ENCODE measurements at places on chromosomes 4 and X.

- no peak for DNase-seq
These were observed 7.7 kb downstream of the COL4A5 start for GRCh38 chrX:108447303-108447702.

DNA sequence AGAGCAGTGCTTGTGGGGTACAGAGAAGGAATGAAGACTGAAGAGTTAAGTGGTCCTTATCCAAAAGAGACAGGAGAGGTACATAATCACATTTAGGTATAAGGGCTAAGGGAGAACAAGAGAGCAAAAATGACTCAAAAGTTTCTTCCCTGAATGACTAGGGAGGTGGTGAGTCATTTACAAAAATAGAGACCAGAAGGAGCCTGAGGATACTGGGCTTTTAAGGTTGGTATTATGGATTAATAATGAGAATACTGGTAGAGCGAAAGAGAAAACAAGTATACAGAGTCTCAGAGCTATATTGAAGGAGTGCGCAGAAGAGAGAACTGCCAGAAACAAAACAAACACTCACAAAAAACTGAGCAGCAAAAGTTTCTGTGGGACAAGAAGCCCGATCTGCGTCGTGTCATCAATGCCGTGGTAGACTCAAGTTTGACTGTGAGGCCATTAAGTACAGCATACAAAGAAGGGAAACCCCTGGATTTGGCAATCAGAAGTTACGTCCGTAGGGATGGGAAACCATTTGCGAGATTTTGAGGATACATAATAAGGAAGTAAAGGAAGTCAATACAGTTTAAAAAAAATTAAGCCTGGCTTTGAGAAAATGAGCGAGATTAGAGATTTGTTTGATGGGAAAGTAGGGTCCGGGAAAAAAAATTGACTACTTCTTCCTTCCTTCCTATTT lies 129.1 kb upstream of the STIM2 start:
- no peak for DNase-seq

DNA sequence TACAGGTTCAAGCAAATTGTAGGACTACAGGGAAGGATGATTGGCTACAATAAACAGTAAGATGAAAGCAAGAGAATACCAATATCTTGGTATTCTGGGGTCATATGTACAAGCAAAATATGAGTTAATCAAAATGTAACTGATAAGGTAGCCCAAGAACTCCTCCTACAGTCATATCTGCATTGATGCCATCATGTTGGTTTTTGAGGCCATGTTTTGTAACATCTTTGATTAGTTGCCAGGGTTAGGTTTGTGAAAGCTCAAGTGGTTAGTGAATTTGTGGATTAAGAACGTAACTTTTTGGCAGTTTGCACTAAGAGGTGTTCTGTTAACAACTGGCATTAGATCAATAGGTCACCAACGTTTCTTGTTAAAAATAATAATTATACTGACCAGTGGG lies 59.6 kb downstream of the USP9X start:
- no peak for DNase-seq

DNA sequence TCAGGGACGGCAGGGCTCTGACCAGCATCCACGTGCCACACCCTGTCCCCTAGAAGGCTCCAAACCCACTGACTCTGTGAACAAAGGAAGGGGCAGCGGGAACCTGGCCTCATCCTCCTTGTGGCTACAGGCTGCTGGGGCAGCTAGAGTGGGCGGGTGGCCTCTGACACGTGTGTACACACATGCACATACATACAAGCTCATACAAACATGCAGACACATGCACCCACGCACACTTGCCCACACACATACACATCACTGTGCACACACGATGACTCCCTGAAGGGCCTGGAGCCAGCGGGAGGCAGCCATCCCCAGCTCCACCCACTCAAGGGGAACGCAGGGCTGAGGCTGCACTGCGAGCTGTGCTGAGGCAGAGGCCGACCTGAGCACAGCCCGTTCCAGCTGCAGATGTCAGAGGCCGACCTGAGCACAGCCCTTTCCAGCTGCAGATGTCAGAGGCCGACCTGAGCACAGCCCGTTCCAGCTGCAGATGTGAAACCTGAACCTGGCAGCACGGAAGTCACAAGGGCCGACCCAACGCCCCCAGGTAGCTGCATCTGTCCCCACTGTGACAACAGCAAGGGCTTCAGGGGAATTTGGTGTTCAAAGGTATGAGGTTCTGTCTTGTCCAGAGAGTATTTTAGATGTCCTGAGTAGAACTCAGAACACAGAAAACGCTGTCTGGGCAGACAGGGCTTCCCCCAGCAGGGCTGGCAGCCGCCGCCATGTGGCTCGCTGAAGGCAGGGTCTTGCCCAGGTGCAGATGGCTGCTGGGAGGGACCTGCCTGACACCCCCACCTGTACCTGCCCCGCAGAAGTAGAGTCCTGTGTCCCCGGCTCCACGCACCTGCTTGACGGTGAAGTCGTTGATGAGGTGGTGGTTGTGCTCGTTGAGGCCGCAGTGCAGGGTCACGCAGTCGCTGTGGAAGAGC lies 33.5 kb downstream of the CTBP1 start:
- DNase-seq: no peak

DNA sequence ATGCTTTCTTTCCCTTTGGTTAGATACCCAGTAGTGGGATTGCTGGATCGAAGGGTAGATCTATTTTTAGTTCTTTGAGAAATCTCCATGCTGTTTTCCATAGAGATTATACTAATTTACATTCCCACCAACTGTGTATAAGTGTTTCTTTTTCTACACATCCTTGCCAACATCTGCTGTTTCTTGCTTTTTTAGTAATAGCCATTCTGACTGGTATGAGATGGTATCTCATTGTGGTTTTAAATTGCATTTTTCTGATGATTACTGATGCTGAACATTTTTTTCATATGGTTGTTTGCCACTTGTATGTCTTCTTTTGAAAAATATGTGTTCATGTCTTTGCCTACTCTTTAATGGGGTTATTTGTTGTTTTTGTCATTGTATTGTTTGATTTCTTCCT lies 6.6 kb upstream of the AGA start:
- no peak for DNase-seq

- no peak for DNase-seq
These were observed 46.5 kb downstream of the RAI2 start for GRCh38 chrX:17814557-17814956.

DNA sequence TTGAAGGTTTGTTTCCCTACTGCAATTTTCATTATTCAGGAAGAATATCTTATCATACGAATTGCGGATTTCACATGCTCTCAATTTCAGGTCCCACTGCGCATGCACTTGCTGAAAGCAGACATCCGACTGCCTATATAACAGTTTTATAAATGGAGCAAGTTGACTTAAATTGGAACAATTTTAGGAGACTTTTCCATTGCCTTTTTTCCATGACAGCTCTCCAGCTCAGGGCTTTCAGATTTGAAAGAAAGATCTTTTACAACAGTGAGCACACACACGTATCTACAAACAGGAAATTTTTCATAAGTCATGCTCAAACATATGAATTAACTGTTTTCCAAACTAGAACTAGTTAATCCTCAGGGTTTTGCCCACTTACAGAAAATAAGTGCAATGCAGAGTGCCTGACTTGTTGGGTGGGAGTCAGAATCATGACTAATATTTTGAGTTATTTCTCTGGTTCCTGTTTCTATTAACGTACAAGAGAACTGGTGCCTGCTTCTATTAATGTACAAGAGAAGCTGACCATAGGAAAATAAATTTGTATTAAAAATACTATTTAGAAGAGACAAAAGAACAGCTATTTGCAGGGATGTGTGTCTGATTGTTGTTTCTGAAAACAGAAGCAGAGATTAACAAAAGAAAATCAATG lies 137.9 kb downstream of the GPC3 start:
- DNase-seq: no peak

DNA sequence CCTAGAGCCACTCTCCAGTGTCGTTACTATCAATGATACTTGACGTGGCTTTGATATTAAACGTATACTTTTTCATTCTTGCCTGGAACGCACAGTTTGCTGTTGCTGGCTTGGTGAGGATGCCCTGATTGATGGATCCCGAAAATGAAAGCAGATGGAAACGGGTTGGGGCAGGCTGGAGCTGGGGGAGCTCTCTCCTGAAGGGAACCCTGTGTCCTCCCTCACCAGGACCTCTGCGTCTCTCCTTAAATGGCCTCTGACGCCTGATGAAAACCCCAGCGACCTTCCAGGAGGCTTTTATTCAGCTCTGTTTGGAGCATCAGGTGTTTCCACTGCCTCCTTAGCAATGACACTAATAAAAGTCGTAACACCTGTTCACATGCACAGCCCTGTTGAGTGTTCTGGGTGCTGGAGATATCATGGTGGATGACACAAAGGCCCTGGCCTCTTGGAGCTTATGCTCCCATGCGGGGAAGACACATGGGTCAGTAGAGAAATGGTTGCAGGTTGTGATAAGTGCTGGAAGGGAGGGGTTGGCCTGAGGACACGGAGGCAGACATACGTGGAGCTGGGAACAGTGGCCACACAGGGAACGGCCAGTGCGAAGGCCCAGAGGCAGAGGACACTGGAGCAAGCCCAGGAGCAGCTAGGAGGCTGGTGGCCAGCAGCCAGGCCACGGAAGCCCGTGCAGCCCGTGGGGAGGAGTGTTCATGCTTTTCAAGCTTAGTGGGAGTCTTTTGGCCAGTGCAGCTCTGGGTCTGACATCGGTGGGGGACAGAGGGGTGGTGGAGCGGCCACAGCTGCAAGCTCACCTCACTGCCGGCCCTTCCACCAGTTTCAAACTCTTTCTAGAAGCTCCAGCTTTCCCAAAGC lies 7.5 kb downstream of the MSANTD1 start:
- no peak for DNase-seq

DNA sequence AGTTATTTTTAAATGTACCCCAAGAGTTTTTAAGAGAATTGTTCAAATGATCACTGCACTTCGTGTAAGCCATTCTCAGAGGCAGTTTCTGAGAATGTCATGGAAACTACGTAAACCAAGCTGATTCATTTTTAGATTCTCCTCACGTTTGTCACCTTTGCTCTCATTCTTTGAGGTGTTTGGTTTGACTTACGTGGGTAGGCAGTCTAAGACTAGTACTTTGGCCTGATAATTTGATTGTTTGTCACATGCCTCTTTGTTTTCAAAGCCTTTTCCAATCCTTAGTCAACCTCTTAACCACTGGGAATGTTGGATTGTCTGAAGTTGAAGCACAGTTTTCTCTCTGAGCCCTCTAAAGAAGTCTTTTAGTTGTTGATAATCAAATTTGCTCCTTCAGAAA lies 10.5 kb downstream of the SEPTIN11 start:
- no peak for DNase-seq
